Motor neuron (in vitro differentiated cells): ENCODE measurements at places on chromosomes 3 and 15.

GRCh38 chr3:41137686-41138111 lies 61.6 kb upstream of the CTNNB1 start:
- ATAC-seq, result no peak

- ATAC-seq, result peak; percentile 77
Measured at GRCh38 chr3:14620512-14620911, 31.1 kb upstream of the CCDC174 start.

DNA sequence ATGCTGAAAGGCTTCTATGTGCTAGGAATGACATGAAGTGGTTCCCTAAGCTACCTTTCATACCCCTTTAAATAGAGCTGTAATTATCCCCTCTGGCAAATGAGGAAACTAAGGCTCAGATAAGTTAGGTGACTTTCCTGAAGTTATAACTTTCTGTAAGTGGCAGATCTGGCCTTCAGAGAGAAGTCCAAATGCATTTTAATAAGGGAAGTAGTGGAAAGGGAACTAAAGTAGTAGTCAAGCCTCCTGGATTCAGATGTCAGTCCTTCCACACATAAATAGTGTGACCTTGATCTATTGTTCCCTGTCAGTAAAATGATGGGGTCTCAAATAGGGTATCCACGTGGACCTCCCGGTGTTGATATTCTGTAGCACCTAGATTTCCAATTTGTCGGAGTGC lies 277.7 kb downstream of the EDEM1 start:
- ATAC-seq, result no peak

- no peak for ATAC-seq
Measured at GRCh38 chr3:10309736-10310135, 11.2 kb downstream of the SEC13 start.

- no peak for ATAC-seq
Measured at GRCh38 chr15:29698030-29698701, 124.1 kb downstream of the TJP1 start.

DNA sequence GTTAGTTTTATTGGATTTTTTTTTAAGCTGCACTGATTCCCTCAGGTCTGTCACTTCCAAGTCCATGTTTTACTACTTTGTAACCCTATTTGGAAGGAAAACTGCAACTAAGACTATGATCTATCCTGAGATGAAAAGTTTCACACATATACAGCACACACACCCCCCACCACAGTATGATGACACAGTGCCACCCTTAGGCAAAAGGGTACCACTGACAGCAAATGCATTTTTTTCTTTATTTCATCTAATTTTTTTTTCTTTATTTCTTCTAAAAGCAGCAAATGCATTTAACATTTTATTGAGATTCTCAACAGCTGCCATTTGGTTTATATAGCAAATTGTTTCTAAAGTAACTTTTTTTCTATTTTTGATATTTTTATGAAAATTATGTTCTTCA lies 21.2 kb downstream of the NGRN start:
- ATAC-seq, result peak; percentile 59

GRCh38 chr3:63981980-63982379 lies 41.3 kb downstream of the PSMD6 start:
- no peak for ATAC-seq

- ATAC-seq, result peak; percentile 92
Measured at GRCh38 chr3:195839260-195840010, 27.7 kb upstream of the MUC4 start.

GRCh38 chr3:113573728-113574127 lies 41.4 kb downstream of the SIDT1 start:
- ATAC-seq, result no peak

DNA sequence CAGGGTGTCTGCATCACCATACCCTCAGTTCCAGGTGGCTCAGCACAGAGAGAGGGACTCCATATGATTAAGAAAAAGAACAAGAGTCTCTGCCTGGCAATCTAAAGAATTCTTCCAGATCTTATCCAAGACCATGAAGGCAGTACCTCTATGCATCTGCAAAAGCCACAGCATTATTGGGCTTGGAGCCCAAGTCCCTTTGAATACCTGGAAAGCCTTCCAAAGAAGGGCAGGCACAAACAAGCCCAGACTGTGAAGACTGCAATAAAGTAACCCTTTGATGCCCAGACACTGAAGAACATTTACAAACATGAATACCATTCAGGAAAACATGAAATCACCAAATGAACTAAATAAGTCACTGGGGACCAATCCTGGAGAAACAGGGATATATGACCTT lies 60.9 kb upstream of the DIPK2A start:
- no peak for ATAC-seq

- no peak for ATAC-seq
Measured at GRCh38 chr3:34842706-34843480, 796.4 kb upstream of the ARPP21 start.

GRCh38 chr15:22808761-22809280 lies 22.4 kb downstream of the NIPA1 start:
- ATAC-seq, result no peak

GRCh38 chr3:104628185-104628789 lies 738.4 kb upstream of the ALCAM start:
- no peak for ATAC-seq

DNA sequence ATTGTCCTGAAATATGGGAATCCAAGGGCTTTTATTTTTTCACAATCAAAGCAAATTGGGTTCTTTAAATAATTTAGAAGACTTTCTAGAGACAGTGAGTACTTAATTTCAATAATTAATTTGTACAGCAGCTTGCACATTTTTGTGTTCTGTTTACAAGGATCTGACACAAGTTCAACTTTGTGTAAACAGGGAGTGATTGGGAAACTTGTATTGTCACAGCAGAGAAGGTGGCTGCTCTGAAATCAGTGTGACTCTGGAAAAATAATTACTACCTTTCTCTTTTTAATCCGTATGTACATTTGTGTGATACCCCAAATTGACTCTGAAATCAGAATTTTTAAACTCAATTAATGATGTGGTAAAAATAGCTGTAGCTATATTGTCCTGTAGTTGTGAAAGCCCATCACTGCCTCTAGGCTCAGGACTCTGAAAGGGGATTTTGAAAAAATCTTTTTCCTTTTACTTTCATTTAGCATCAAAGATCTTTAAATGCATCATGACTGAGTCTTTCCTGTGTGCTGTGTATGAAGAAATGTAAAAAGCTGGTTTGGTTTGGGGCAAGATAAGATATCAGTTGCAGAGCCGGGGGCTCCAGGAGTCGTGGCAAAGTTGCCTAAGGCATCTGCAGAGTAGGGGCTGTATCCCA lies 45.1 kb downstream of the MFSD1 start:
- ATAC-seq, result no peak

DNA sequence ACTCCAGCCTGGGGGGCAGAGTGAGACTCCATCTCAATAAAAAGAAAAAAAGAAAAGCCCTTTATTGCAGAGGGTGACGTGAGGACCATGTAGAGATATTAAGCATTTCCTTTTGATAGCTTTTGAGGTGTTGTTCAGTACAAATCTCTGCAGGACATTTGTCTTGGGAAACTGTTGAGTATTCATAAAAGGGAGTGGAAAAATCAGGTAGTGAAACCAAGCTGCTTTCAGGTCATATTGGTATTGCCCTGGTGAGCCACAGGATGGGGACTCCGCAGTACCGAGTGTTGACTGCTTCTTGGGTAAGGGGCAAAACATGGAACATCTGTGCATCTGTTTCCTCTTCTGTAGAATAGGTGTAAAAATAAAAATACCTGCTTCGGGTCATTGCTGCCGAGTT lies 9.9 kb downstream of the ITPR1 start:
- ATAC-seq, result no peak

GRCh38 chr15:40137303-40138200 lies 23.3 kb upstream of the BUB1B start:
- ATAC-seq, result no peak

- ATAC-seq, result no peak
Measured at GRCh38 chr3:69292959-69293574, 92.8 kb downstream of the FRMD4B start.

DNA sequence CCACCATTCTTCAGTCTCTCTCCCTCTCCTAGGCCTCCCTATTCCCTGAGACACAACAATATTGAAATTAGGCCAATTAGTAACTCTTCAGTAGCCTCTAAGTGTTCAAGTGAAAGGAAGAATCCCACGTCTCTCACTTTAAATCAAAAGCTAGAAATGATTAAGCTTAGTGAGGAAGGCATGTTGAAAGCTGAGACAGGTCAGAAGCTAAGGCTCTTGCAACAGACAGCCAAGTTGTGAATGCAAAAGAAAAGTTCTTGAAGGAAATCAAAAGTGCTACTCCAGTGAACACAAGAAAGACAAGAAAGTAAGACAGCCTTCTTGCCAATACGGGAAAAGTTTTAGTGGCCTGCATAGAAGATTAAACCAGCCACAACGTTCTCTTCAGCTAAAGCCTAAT lies 41.3 kb downstream of the PPM1L start:
- no peak for ATAC-seq

- ATAC-seq, result peak; percentile 88
Measured at GRCh38 chr15:33022629-33023028, 171.9 kb downstream of the FMN1 start.

- ATAC-seq, result peak; percentile 65
Measured at GRCh38 chr3:190560013-190560895, 46.4 kb downstream of the IL1RAP start.

DNA sequence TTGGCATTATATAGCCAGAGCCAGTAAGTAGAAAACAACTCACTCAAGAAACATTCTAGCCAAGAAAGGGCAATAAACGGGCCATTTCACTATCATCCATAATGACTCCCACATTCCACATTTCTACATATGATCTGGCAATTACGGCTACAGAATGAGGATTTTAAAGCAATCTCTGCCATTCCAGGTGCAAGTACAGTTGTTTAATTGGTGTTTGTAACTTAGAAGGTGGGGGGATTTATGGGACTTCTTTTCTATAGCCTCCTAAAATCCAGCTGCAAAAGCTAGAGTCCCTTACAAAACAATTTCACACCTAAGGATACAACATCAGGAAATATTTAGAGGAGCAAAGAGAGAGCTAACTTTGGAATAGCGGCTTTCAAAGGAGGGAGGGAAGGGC lies 295.4 kb upstream of the RORA start:
- ATAC-seq, result no peak

DNA sequence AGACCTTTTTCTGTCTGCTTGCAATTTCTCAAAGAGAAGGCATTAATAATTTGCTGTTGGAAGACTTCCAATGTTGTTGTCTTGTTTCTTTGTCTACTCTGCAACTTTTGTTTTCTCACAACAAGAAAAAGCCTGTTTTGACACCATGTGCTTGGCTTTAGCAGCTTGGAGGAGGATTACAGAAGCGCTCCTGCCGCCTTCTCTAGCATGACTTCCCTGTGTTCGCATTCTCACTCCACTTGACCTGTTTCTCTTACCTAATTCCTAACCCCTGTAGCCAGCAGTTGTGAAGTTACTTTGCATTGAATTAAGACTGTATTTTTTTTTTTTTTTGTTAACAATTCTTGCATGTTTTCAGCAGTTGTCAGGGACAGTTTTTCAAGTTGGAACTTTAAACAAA lies 235.3 kb upstream of the GOLIM4 start:
- ATAC-seq, result no peak

GRCh38 chr3:158801201-158801600 lies 653 bp upstream of the MFSD1 start:
- peak; percentile 14 for ATAC-seq

DNA sequence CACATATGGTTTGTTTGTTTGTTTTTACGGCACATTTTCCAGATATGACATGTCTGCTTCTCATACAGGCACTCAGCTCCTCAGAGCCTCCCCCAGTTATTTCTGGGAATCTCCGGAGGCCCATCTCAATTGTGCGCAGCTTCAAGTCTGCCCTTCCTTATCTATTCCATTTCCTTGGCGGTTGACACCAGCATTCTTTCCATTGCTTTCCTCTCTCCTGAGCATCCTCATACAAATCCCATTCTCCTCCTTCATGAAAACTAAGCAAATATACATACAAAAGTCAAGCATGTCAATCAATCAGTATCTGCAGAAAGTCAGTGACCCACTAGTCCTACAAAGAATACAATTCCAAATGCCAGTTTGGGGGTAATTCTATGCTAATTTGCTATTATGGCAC lies 166.7 kb downstream of the SQOR start:
- no peak for ATAC-seq

DNA sequence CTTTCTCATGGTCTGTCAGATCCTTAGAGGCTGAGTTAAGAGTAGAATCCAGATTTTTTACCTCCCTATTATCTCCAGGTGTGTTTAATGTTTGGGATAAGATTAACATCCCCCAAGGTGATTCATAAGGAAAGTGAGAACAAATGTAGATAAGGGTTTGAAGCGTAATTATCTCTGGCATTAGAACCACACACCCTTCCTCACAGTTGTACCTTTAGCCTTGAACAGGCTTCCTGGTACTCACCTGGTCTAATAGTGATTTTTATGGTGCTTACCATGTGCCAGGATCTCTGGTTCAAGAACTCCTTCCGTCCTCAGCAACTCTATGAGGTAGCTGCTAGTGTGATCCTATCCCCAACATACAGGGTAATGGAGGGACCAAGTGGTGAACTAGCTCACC lies 27.7 kb downstream of the SEMA6D start:
- no peak for ATAC-seq

- ATAC-seq, result no peak
Measured at GRCh38 chr3:107599772-107600145, 77.0 kb downstream of the BBX start.

GRCh38 chr3:35987386-35987785 lies 348.1 kb downstream of the ARPP21 start:
- ATAC-seq, result no peak

- no peak for ATAC-seq
Measured at GRCh38 chr15:43249699-43250203, 17.0 kb downstream of the TGM5 start.

GRCh38 chr3:134481166-134481565 lies 4.6 kb downstream of the ANAPC13 start:
- ATAC-seq, result no peak

DNA sequence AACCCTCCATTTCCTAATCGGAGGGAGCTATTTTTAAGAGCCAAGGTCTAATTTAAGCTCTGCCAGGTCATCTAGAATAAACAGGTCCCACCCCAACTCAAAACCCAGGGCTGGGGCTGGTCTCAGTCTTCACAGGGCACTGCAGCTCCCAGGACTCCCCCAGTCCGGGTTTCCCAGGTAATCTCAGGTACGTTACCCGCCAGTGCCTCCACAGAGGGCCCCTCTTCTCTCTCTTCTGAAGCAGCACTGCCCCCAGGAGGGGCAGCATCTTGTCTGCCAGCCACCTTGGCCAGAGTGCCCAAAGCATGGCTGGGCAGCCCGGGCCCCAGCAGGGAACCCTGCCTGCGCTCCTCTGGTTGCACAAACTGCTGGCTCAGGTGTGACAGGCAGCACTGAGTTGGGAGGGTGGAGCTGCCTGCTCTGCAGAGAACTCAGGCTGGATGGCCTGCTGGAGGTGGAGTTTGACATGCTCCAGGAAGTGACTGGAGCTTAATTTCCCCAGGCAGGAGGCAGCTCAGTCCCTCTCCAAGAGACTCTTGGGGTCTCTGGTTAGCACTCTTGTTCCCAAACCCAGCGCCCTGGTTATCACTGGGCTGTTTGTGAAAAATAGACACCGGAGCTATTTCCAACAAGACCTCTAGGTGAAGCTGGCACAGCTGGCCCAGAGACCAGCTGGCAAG lies at the start of gene PLA2G4F:
PLA2G4F (minus strand) TSS at position 394 of the 680 bp plus-strand sequence; CDS start at position 307, 87 bp downstream.
- ATAC-seq, result no peak

- peak; percentile 23 for ATAC-seq
Measured at GRCh38 chr3:114451561-114452018, 157.8 kb downstream of the TIGIT start.
